SJSA1 (cell line): ENCODE measurements at places on chromosomes 5 and 9. TPM values are rescaled to one million over a fixed set of nuclear protein-coding genes. Genes with fewer than 3 reads are reported as not detected.

The SLC6A7 gene
- not detected in 2 replicates for total RNA-seq

The LHX3 gene
- not detected in 2 replicates for total RNA-seq

The SPINK9 gene
- total RNA-seq = not detected in 2 replicates

The NRG2 gene
- total RNA-seq = not detected in 2 replicates

The FGF1 gene
- total RNA-seq = 15.5 and 36.7 TPM in 2 replicates

The CANX gene
- 813 and 826 TPM in 2 replicates for total RNA-seq

The IRGM gene
- total RNA-seq = not detected in 2 replicates

The EQTN gene
- total RNA-seq = not detected in 2 replicates

The ENTR1 gene
- 25.3 and 34.8 TPM in 2 replicates for total RNA-seq

DNA sequence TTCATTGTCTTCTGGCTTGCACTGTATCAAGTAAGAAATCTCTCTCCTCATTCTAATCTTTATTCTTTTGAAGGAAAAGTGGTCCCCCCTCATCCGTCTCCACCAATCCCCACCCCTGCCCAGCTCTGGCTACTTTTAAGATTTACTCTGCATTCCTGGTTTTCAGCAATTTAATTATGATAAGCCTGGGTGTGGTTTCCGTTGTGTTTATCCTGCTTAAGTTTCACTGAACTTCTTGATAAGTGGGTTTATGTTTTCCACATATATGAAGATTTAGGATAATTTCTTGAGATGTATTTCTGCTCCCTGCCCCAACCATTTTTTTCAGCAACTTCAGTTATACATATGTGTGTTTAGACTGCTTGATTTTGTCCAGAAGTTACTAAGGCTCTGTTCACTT, 46.5 kb downstream of the PTBP3 start:
- H3K27ac ChIP-seq = no peak overlapping the region
- no peaks in the 10 kb centered on the region for H3K27me3 ChIP-seq
- DNase-seq = no peak
- no peak overlapping the region for H3K4me3 ChIP-seq
- H3K36me3 ChIP-seq = peaks cover 48% of the 10 kb centered on the region

- no peaks in the 10 kb centered on the region for H3K27me3 ChIP-seq
- no peak overlapping the region for H3K27ac ChIP-seq
- peaks cover 2% of the 10 kb centered on the region for H3K36me3 ChIP-seq
- H3K4me3 ChIP-seq = no peak overlapping the region
Measured at GRCh38 chr5:74622122-74622521, 18.4 kb downstream of the ENC1 start.

GRCh38 chr9:12923468-12924009, 148.7 kb downstream of the LURAP1L start:
- no peaks in the 10 kb centered on the region for H3K27me3 ChIP-seq
- no peak overlapping the region for H3K27ac ChIP-seq
- H3K4me3 ChIP-seq = no peak overlapping the region
- H3K36me3 ChIP-seq = no peaks in the 10 kb centered on the region

DNA sequence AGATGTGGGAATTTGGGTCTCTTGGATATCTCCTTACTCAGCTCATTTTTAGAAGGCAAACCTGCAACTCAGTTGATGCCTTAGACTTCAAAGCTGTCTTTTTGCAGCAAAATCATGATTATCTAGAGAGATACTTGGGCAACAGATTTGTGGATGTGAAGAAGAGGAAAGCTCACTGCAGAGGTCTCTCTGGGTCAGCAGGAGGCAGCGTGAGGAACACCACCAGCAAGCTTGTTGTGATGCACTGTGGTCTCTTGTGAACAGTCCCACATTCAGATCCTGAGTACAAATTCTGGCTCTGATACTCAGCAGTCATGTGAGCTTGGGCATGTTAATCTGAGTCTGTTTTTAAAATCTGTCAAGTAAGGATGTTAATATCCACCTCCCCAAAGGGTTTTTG, 26.3 kb upstream of the DMRT3 start:
- no peaks in the 10 kb centered on the region for H3K4me1 ChIP-seq
- H3K27me3 ChIP-seq = no peaks in the 10 kb centered on the region
- no peak overlapping the region for H3K27ac ChIP-seq

GRCh38 chr5:170254056-170254455, 21.3 kb downstream of the C5orf58 start:
- no peak overlapping the region for H3K4me3 ChIP-seq
- no peaks in the 10 kb centered on the region for H3K4me1 ChIP-seq
- H3K36me3 ChIP-seq = no peaks in the 10 kb centered on the region
- DNase-seq = no peak
- peaks cover 52% of the 10 kb centered on the region for H3K27me3 ChIP-seq

DNA sequence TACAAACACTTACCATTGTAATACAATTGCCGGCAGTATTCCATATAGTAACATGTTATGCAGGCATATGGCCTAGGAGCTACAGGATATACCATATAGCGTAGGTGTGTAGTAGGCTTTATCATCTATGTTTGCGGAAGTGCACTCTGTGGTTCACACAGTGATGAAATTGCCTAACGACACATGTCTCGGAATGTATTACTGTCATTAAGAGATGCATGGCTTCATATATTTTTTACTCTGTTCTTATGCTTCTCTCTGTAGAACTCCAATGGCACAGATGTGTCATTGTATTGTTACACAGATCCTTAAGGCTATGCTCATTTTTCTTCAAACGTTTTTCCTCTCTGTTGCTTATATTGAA, 19.2 kb upstream of the ANKRD18A start:
- DNase-seq = no peak
- H3K36me3 ChIP-seq = no peaks in the 10 kb centered on the region
- no peaks in the 10 kb centered on the region for H3K27me3 ChIP-seq

GRCh38 chr9:1216532-1216931, 166.4 kb downstream of the DMRT2 start:
- H3K27me3 ChIP-seq = no peaks in the 10 kb centered on the region
- H3K4me1 ChIP-seq = no peaks in the 10 kb centered on the region
- H3K27ac ChIP-seq = no peak overlapping the region
- H3K4me3 ChIP-seq = no peak overlapping the region

GRCh38 chr5:78056901-78057514, 237.5 kb downstream of the AP3B1 start:
- no peaks in the 10 kb centered on the region for H3K27me3 ChIP-seq
- H3K36me3 ChIP-seq = no peaks in the 10 kb centered on the region
- H3K4me1 ChIP-seq = peaks cover 12% of the 10 kb centered on the region
- no peak overlapping the region for H3K4me3 ChIP-seq
- DNase-seq = no peak

GRCh38 chr9:110812886-110813285, 144.3 kb downstream of the MUSK start:
- no peak overlapping the region for H3K4me3 ChIP-seq
- no peak for DNase-seq
- no peaks in the 10 kb centered on the region for H3K27me3 ChIP-seq
- no peaks in the 10 kb centered on the region for H3K36me3 ChIP-seq
- H3K4me1 ChIP-seq = no peaks in the 10 kb centered on the region

DNA sequence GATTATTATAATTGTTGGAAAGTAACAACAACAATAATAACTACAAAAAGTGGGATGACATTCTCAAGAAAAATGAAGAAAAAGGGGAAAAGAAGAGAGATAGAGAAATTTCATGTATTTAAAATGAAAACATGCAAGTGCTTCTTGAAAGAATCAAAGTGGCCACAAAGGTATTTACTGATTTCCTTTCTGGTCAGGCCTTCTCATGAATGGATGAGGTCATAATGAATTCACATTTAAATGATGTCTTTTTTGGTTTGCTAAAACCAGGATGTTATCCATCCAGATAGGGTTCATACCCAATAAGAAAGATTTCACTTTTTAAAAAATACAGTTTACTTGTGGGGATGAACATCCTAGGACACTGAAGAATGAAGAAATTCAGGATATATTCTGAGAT, 446.4 kb upstream of the PTGER4 start:
- H3K36me3 ChIP-seq = no peaks in the 10 kb centered on the region
- H3K27ac ChIP-seq = no peak overlapping the region
- no peak overlapping the region for H3K4me3 ChIP-seq
- H3K4me1 ChIP-seq = peaks cover 23% of the 10 kb centered on the region
- DNase-seq = no peak

DNA sequence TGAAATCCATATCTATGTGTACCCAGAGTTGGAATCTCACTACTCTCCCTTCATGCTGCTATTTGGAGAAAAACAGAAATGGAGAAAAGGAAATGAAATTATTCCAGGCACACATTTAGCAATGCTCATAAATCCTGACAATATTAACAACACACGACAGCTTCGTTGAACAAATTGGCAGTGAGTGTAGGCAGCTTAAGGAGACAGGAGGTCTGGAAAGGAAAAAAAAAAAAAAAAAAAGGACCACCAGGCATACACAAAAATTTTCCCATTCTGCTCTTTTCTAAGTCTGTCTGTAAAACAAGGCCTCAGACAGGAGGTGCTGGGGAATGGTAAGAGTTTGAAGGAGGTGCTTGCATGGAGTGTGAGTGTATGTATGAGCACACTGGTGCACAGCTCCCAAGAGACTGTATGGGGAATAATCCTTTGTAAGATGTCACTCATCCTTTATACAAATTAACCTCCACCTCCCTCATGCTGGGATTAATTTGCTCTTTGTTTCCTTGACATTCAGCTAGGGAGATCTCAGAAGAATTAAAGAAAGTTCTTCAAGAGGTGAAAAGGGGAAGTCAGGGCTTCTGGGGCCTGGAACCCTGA, 78.9 kb downstream of the ASTN2 start:
- no peak for DNase-seq
- no peaks in the 10 kb centered on the region for H3K4me1 ChIP-seq
- H3K27ac ChIP-seq = no peak overlapping the region
- no peaks in the 10 kb centered on the region for H3K27me3 ChIP-seq
- no peaks in the 10 kb centered on the region for H3K36me3 ChIP-seq

DNA sequence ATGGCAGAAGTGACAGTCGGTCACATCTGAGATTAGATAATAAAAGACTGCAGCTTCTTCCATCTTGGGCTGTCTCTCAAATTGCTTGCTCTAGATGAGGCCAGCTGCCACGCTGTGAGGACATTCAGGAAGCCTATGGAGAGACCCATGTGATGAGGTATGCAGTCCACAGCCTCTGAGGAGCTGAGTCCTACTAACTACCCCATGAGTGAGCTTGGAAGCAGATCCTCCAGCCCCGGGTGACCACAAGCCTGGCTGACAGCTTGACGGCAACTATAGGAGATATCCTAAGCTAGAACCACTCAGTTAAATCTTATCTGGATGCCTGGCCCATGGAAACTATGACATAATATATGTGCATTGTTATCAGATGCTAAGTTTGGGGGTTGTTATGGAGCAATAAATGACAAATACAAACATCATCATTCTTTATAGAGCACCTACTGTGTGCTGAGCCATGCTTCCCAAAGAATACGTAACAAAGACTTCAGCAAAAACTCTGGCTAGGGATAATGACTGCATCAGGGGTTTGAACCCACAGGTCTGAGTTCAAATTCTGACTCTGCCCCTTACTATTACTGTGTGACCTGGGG, 26.7 kb downstream of the KCNV2 start:
- no peak overlapping the region for H3K4me3 ChIP-seq
- H3K4me1 ChIP-seq = no peaks in the 10 kb centered on the region
- H3K27ac ChIP-seq = no peak overlapping the region
- DNase-seq = no peak
- H3K27me3 ChIP-seq = no peaks in the 10 kb centered on the region
- no peaks in the 10 kb centered on the region for H3K36me3 ChIP-seq

DNA sequence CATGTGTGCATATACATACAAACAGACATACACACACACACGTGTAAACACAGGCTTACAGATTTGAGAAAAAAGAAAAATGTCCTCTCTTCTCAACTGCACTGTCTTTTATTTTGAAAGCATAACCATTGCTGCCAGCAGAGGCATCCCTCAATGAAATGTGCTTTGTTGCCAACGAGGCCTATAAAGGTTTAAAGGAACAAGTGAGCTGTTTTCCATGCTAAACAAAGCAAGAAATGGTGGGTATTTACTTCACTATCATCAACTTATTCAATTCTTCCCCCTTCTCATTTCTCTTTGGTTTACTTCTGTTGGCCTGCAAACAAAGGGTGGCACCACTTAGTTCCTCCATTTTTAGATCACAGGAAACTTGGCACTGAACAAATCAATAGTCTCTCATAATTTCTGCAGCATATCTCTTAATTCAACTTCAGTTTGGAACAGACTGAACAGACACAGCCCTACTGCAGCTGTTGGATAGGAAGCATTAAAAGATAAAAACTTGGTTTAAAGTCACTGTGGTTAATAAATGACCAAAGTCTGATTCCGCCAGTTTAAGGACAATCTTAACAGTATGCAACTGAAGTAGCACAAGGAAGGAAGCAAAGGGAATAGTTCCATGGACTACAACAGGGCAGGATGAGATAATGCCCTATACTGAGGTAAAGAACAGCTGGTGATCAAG, 21.7 kb downstream of the TTC33 start:
- peaks cover 20% of the 10 kb centered on the region for H3K4me1 ChIP-seq
- no peak overlapping the region for H3K4me3 ChIP-seq
- no peak for DNase-seq
- no peak overlapping the region for H3K27ac ChIP-seq

GRCh38 chr5:93926831-93927620, 185.6 kb upstream of the POU5F2 start:
- DNase-seq = no peak
- no peaks in the 10 kb centered on the region for H3K4me1 ChIP-seq
- H3K4me3 ChIP-seq = no peak overlapping the region
- H3K36me3 ChIP-seq = no peaks in the 10 kb centered on the region
- no peak overlapping the region for H3K27ac ChIP-seq

DNA sequence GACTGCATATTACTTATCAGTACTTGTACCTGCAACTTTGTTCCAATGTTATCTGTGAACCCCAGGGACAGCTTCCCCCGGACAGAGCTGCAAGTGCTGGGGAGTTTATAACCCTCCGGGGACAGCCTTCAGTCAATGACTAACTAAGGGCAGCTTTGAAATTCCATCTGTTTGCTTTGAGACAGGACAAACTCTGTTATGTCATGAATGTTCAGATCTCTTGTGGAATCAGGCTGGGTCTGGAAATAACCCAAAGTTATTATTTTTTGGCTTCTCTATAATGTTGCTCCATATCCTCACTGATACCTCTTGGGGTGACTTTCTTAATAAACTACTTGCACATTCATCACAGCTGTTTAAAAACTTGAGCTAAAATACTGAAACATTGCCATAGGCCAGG, 617.5 kb upstream of the TLE4 start:
- no peak for DNase-seq
- no peak overlapping the region for H3K27ac ChIP-seq
- H3K27me3 ChIP-seq = no peaks in the 10 kb centered on the region
- no peaks in the 10 kb centered on the region for H3K36me3 ChIP-seq

GRCh38 chr9:32844259-32844658, 60.9 kb downstream of the TMEM215 start:
- H3K36me3 ChIP-seq = no peaks in the 10 kb centered on the region
- no peak overlapping the region for H3K27ac ChIP-seq
- no peak for DNase-seq
- no peak overlapping the region for H3K4me3 ChIP-seq

DNA sequence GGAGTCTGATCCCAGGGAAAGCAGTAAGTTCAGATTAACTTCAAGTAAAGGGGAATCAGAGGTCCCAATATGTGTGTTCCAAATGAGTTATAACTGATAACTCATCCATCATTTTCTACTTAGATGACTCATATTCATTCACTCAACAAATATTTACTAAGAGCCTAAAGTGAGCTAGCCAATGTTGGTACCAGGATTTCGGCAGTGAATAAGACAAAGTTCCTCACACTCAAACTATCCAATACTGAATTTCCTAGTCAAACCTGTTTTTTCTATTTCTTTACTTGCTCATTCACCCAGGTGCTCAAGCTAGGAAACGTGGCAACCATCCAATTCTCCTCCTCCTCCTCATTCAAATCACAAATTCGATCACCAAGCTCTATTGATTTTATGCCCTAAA, 25.8 kb downstream of the FBXW2 start:
- no peak for DNase-seq
- no peak overlapping the region for H3K4me3 ChIP-seq
- H3K27ac ChIP-seq = no peak overlapping the region
- H3K36me3 ChIP-seq = peaks cover 83% of the 10 kb centered on the region

- H3K4me1 ChIP-seq = 0 out of 2 replicates have a peak, but pooled peaks cover 3% of the 10 kb centered on the region
- H3K36me3 ChIP-seq = peaks cover 89% of the 10 kb centered on the region
- no peak overlapping the region for H3K4me3 ChIP-seq
- no peaks in the 10 kb centered on the region for H3K27me3 ChIP-seq
Measured at GRCh38 chr5:132595624-132596023, 38.8 kb downstream of the RAD50 start.
